ENCODE measurements at places on chromosomes 7 and 10. TPM values are rescaled to one million over a fixed set of nuclear protein-coding genes. Genes with fewer than 3 reads are reported as not detected.

CFAP43 gene
- not detected for total RNA-seq

FKBP9 gene
- total RNA-seq, result 1.6 TPM

SPDYE2 gene
- total RNA-seq, result 0.35 TPM

PTPRZ1 gene
- total RNA-seq, result 0.23 TPM

SPDYE1 gene
- total RNA-seq, result not detected

LIPM gene
- not detected for total RNA-seq

SORBS1 gene
- total RNA-seq, result 1.8 TPM

ADAM22 gene
- 3.6 TPM for total RNA-seq

LRRD1 gene
- total RNA-seq, result not detected

ATE1 gene
- total RNA-seq, result 26.0 TPM

TAS2R41 gene
- total RNA-seq, result 1.0 TPM

NUTM2B gene
- 1.4 TPM for total RNA-seq

HOXA5 gene
- not detected for total RNA-seq

MALRD1 gene
- total RNA-seq, result not detected

TSPAN12 gene
- 0.33 TPM for total RNA-seq

IGFBP1 gene
- total RNA-seq, result 0.44 TPM

HGF gene
- not detected for total RNA-seq

MMRN2 gene
- total RNA-seq, result 0.09 TPM

NPY gene
- not detected for total RNA-seq

MACC1 gene
- total RNA-seq, result 0.26 TPM

ADAM8 gene
- total RNA-seq, result 89.5 TPM

GPR85 gene
- not detected for total RNA-seq

All from T-cell (primary cell).